ENCODE measurements at places on chromosomes 4 and X. TPM values are rescaled to one million over a fixed set of nuclear protein-coding genes. Genes with fewer than 3 reads are reported as not detected.

Gene UNC5C
- total RNA-seq = not detected

Gene LANCL3
- 0.02 TPM for total RNA-seq

Gene SPATA4
- total RNA-seq = not detected

Gene EGFL6
- total RNA-seq = not detected

Gene CXCL11
- total RNA-seq = not detected

Gene ARR3
- total RNA-seq = not detected

Gene OTC
- total RNA-seq = not detected

Gene ZIC3
- not detected for total RNA-seq

Gene HSFX4
- not detected for total RNA-seq

Gene UGT2B11
- not detected for total RNA-seq

DNA sequence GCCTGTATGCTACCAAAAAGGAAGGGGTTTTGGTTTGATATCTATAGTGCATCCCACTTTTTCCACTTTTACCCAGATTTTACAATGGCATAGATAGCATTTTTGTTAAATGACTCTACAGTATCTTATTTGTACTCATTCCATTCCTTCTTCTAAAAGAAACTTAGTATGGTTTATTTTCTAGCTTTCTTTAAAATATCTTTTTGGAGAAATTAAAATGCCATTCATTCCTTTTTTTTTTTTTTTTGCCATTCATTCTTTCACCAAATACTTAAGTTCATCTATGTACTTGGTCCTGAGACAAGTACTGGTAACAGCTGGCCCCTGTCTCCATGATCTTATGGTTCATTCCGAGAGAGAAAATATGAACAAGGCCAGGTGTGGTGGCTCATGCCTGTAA is 49.1 kb downstream of the MID1 start:
- DNase-seq = no peak

DNA sequence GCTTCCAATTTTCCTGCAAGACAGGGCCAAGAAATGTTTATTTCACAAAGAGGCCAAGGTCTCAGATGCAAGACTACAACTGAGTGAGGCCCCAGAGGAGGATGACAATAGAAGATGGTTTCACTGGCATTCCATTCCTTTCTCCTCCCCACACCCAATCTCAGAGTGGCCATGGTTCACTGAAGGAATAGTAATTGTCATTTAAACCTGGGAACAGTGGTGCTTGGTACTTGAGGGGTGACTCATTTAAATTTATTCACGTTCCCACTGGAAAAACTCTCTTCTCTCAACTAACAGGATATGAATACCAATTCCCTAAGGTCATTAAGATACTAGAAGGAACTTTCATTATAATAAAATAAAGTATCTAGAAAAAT is 35.3 kb upstream of the CXCL8 start:
- no peak for DNase-seq

GRCh38 chrX:106963111-106963510 is 36.9 kb downstream of the MORC4 start:
- no peak for DNase-seq

DNA sequence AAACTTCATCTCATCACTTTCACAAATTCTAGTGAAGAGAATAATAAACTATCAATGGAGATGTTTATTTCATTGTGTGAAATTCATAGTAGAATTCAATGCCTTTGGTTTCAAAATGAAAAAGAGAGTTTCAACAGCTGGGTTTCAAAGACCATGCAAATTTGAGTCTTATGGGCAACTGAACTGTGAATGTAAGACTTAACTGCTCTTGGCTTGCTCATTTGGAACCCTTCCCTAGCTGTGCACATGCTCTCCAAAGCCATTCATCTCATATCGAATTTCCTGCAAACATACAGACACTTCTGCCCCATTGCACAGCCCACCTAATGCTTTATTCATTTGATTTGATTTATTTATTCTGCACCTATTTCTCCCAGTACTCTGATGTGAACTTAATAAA is 154.5 kb downstream of the GRXCR1 start:
- DNase-seq = no peak

GRCh38 chr4:24411299-24411698 is 173.1 kb downstream of the DHX15 start:
- DNase-seq = no peak

- no peak for DNase-seq
Observed at GRCh38 chr4:169407217-169407845, 136.6 kb upstream of the SH3RF1 start.

DNA sequence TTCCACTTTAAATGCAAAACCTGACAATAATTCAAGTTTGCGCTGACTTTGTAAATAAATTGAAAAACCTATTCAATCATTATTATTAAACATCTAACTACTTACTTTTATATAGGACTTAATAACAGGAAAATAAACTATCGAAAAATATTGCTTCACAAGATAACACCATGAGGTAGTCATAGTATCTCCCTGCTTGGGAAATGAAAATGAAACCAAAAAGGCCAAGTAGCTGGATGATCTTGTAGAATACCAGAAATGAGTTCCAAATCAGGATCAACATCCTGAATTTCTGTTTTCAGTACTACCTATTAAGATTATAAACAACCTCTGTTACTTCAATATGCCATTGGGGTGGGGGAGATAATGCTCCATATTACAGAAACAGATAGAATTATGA is 58.9 kb downstream of the CHIC2 start:
- DNase-seq = no peak

- no peak for DNase-seq
Observed at GRCh38 chrX:13339607-13340006, 19.8 kb upstream of the ATXN3L start.

- DNase-seq = no peak
Observed at GRCh38 chrX:114390251-114390796, 193.6 kb upstream of the HTR2C start.

GRCh38 chrX:30851449-30851848 is 37.6 kb downstream of the TAB3 start:
- no peak for DNase-seq

DNA sequence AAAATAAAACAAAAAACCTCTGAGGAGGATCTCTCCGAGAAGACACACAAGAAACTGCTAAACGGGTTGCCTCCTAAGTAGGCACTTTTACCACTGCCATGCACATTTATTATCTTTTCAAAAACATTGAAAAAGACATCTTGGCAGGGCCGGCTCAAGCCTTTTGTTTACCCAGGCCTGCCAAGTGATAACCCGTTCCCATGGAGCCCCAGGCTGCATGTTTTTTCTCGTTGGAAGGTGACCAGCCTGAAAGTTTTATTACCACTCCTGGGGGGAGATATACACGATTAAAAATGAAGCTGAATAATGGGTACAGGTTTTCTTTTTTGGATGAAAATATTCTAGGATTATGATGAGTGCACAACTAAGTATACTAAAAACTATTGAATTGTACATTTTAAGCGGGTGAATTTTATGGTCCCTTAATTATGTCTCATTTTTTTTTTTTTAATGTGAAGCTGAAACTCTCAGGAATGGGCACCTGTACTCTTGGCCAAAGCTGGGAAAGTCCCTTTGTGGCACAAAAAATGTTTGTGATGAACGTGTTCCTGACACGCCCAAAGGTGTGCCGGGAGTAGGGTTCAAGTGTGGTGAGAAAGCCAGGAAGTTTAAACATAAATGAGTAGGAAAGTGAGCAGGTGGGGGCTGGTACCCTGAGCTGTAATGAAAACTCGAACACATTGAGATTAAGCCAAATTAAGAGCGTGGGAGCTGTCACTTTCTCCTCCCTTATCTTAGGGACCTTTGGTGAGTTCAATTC is 1.5 kb upstream of the MAP7D2 start:
- no peak for DNase-seq

GRCh38 chr4:145099653-145100052 is 1.5 kb downstream of the ABCE1 start:
- no peak for DNase-seq

- DNase-seq = no peak
Observed at GRCh38 chr4:112109360-112110058, 35.7 kb upstream of the FAM241A start.

- DNase-seq = no peak
Observed at GRCh38 chr4:1363513-1363912, 16.5 kb downstream of the UVSSA start.

DNA sequence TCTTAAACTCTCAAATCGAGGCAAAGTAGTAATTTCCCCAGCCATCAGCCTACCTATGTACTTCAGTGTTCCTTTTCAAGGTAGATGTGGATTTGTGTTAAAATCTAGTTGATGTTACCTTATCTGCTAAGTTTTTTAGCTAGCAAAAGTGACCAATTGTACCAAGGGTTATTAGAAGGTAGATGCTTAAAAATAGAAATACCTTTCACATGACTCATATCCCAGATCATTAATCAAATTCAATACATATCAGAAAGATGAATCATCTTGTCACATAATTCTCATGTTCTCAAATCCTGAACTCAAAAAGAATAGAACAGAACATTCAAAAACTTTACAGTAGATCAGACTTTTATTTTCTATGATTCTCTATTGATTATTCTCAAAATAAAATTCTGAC is 3.5 kb downstream of the ENAM start:
- no peak for DNase-seq

GRCh38 chr4:1207603-1208265 is 35.4 kb upstream of the SPON2 start:
- DNase-seq = no peak

GRCh38 chr4:99389606-99390005 is 37.1 kb upstream of the ADH1C start:
- no peak for DNase-seq

- DNase-seq = no peak
Observed at GRCh38 chrX:6545712-6546111, 10.8 kb upstream of the VCX3A start.

GRCh38 chrX:74536832-74537371 is 77.5 kb downstream of the RLIM start:
- no peak for DNase-seq

- DNase-seq = peak; percentile 52
Observed at GRCh38 chr4:129641179-129641578, 545.2 kb downstream of the C4orf33 start.

DNA sequence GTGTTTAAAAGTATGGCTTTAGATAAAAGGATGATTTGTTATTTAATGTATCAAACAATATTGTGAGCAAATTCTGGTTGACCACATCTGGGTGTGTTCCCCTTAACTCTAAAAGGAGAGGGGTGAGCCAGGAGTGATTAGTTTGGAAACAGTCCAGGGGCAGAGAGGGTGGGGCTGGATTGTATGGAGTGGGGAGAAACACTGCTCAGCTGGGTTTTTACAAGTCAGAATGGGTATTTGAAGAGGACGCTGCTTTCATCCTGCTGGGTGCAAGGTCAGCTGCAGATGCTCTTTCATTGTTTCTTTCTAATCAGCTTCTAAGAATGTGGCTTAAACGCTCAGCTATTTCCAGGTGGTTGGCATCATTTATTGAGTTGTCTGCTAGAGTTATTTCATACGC is 82.8 kb upstream of the LIMCH1 start:
- no peak for DNase-seq

GRCh38 chr4:168981460-168981859 is 28.6 kb downstream of the CBR4 start:
- no peak for DNase-seq

Data from activated naive CD4-positive, alpha-beta T cell treated with anti-CD3 and anti-CD28 coated beads for 36 hours (primary cell).